Uterine smooth muscle cell (primary cell): ENCODE measurements at places on chromosomes 3 and 15. TPM values are rescaled to one million over a fixed set of nuclear protein-coding genes. Genes with fewer than 3 reads are reported as not detected.

Gene RPL14
- 331 and 354 TPM in 2 replicates for total RNA-seq

Gene CPN2
- total RNA-seq = not detected in 2 replicates

Gene GABRR3
- total RNA-seq = not detected in 2 replicates

Gene AGBL1
- total RNA-seq = not detected in 2 replicates

Gene GOLGA8R
- 1.9 and 4.6 TPM in 2 replicates for total RNA-seq

Gene MYRIP
- 0.12 and 0.22 TPM in 2 replicates for total RNA-seq

Gene ZDHHC3
- 30.6 and 32.3 TPM in 2 replicates for total RNA-seq

Gene SH2D7
- not detected in 2 replicates for total RNA-seq

Gene SLC9A9
- 8.0 and 8.9 TPM in 2 replicates for total RNA-seq

Gene WNT5A
- 4.4 and 8.9 TPM in 2 replicates for total RNA-seq

Gene PP2D1
- total RNA-seq = not detected in 2 replicates

Gene COLQ
- 0.66 and 0.75 TPM in 2 replicates for total RNA-seq

Gene CLSTN2
- total RNA-seq = 0.50 and 1.00 TPM in 2 replicates

Gene STRC
- 0.12 TPM in 1 of 2 replicates, not detected in the other for total RNA-seq

Gene IMPG2
- total RNA-seq = 0.25 and 0.44 TPM in 2 replicates

Gene GOLGA8Q
- total RNA-seq = 1.9 and 2.2 TPM in 2 replicates

Gene SUSD5
- total RNA-seq = 2.3 and 4.1 TPM in 2 replicates

Gene PATL2
- total RNA-seq = 0.62 and 0.77 TPM in 2 replicates
